Heart left ventricle (tissue), 16 donors: ENCODE measurements at places on chromosomes 4 and X. TPM values are rescaled to one million over a fixed set of nuclear protein-coding genes. Genes with fewer than 3 reads are reported as not detected.

CCDC120 gene
- 1.1 TPM for total RNA-seq

- no peaks in the 10 kb centered on the region for H3K27me3 ChIP-seq
- no peak overlapping the region for H3K27ac ChIP-seq
- no peak for DNase-seq
- no peaks in the 10 kb centered on the region for H3K4me1 ChIP-seq
- no peak overlapping the region for H3K4me3 ChIP-seq
Measured at GRCh38 chr4:33837043-33837838, 2407.1 kb downstream of the ARAP2 start.

- H3K27me3 ChIP-seq: no peaks in the 10 kb centered on the region
- no peak for DNase-seq
- no peak overlapping the region for H3K4me3 ChIP-seq
- no peaks in the 10 kb centered on the region for H3K36me3 ChIP-seq
- no peaks in the 10 kb centered on the region for H3K4me1 ChIP-seq
Measured at GRCh38 chr4:67743194-67743593, 11.0 kb downstream of the GNRHR start.

DNA sequence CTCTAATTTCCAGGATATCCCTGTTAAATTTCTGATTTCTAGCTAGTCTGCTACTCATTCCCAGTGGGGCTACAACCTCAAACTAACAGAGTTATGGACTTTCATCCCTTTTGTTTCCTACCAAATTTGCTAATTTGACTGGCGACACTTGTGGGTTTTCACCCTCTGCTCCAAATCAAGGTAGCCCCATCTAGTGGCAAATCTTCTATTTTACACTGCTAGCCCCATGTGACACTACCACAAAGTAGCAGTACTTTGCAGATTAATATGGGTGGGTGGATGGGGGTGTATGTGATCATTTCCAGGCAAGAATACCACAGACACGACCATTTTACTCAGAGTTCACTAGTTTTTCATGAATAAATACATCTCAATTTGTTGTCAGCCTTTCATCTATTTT lies 150.3 kb downstream of the MSL3 start:
- no peaks in the 10 kb centered on the region for H3K4me1 ChIP-seq
- no peak overlapping the region for H3K4me3 ChIP-seq
- H3K27ac ChIP-seq: no peak overlapping the region
- no peak for DNase-seq

DNA sequence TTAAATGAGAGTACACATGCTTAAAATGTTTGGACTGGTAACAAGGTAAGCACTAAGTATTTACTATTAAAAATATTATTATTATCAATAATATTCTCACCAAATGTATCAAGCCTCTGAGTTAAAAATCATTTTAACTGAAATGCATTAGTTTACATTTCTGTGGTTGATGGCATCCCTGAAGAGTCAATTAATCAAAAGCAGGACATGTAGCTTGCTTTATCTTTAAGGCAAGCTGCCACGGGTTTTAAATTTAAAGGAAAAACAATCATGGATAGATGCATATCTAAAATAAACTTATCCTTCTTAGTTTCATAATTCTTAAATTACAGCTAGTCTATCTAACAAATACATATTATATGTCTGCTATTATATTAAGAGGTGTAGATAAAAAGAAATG lies 584.8 kb upstream of the INTU start:
- no peak overlapping the region for H3K27ac ChIP-seq
- no peak for DNase-seq
- no peaks in the 10 kb centered on the region for H3K27me3 ChIP-seq
- H3K36me3 ChIP-seq: no peaks in the 10 kb centered on the region
- H3K4me3 ChIP-seq: no peak overlapping the region
